ENCODE measurements at places on chromosomes 2 and 18.

- no peak for DNase-seq
Measured at GRCh38 chr2:62340994-62341484, 145.1 kb downstream of the B3GNT2 start.

DNA sequence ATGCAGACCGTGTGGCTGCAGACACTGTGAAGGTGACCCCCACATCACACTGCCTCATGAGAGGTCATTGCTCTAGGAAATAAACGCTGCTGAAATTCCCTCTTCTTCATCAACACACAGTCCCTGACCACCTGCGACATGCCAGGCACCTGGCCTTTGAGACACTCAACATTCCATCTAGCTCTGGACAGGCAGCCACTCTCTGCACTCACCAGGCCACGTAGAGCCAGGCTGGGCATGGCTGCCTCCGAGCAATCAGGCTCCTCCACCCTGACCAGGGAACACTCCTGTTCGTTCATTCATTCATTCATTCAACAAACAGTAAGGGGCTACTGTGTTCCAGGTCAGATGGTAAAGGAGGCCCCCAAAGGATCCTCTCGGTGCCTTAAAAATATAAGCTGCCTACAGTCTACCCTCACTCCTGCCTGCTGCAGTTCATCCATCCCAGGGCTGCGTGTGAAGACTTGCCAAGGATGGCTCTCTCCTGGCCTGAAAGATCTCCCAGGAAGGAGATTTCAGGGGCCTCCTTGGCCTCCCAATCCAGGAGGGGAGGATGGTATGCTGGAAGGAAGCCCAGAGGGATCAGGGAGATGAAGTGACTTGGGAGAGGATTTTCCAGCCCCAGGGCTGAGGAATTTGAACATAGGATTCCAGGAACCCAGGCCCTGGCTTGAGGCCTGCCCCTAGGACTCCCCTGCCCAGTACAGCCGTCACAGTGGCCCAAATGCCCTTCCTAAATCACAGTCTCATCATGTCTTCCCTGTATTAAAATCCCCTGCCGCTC lies 66.7 kb downstream of the TNS1 start:
- DNase-seq: no peak

GRCh38 chr2:33000986-33001385 lies 54.2 kb downstream of the LTBP1 start:
- DNase-seq: no peak

GRCh38 chr2:39996653-39997080 lies 217.6 kb upstream of the THUMPD2 start:
- no peak for DNase-seq

GRCh38 chr2:174675615-174676014 lies 78.0 kb upstream of the WIPF1 start:
- no peak for DNase-seq

- no peak for DNase-seq
Measured at GRCh38 chr2:105912081-105912480, 167.4 kb downstream of the NCK2 start.

DNA sequence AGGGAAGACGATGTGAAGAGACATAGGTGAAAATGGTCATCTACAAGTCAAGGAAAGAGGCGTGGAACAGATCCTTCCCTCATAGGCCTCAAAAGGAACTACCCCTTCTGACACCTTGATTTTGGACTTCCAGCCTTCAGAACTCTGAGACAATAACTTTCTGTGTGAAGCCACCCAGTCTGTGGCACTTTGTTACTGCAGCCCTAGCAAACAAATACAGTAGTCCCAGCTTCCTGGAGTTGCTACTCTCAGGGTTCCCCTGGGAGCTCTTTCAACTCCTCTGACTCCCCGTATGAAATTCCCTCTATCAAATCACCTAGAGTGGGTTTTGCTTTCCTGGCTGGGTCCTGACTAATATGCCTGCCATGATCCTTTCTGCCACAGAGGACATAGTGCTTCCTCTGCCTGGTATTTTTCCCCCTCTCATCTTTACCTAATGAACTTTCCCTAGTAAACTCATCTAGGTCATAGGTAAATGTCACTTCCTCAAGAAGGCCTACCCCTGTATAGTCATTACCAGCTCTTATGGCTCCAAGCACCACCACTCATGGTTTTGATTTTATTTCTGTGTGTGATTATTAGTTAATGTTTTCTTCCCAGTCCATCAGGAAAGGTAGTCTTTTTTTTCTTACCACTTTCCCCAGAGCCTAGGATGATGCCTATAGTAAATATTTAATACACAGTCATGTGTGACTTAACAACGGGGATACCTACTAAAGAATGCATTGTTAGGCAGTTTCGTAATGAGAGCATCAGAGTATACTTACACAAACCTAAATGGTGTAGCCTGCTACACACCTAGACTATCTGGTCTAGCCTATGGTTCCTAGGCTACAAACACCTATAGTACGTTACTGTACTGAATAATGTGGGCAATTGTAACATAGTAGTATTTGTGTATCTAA lies 111.5 kb upstream of the LGALSL start:
- no peak for DNase-seq

DNA sequence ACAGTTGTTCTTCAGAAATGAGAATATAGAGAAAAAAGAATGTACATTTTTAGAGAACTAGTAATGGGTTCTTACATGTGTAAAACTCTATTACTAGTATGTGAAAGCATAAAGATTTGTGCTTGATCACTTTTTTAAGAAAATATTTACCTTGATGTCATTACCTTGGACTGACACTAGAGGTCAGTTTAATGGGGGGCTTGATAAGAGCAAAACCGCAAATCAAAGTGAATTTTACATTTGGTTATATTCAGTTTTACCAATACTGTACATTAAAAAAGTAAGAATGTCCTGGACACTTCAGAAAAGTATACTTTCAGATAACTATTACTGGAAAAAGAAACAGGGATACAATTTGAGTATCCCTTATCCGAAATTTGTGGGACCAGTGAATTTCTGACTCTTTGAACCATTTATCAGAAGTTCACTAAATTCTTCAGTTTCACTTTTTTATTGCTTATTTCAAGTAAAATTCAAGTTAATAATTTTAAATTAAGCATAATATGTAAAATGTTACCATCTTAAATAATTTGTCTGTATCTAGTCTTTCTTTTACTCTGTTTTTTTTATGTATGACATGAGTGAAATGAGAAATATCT lies 1149.5 kb downstream of the DSC3 start:
- DNase-seq: no peak

GRCh38 chr2:233846387-233847247 lies 7.7 kb downstream of the HJURP start:
- DNase-seq: no peak
